Colonic mucosa (tissue), 4 donors: ENCODE measurements at places on chromosomes 11 and 22. TPM values are rescaled to one million over a fixed set of nuclear protein-coding genes. Genes with fewer than 3 reads are reported as not detected.

- DNase-seq: no peak
Observed at GRCh38 chr11:114553642-114554041, 6.0 kb downstream of the NXPE1 start.

GRCh38 chr11:67656278-67656922 is 5.9 kb upstream of the ACY3 start:
- no peak for DNase-seq

OR4C5 gene
- not detected for total RNA-seq

DNA sequence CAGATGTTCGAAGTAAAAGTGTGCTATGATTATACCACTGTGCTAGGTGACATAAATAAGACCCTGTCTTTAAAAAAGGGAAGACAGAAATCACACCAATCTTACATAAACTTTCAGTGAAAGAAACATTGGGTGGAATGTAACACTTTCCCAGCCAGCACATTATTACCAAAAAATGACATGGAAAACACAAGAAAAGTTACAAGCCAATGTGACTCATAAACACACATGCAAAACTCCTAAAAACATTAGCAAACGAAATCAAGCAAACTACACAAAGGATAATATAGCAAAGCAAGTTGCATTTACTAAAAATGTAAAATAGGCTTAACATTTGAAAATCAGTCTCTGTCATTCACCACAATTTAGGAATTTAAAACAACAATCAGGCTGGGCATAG is 47.0 kb downstream of the SBF2 start:
- no peak for DNase-seq

GRCh38 chr22:32037236-32037635 is 5.8 kb upstream of the SLC5A1 start:
- DNase-seq: no peak

KCNK7 gene
- 0.69 TPM for total RNA-seq

DNA sequence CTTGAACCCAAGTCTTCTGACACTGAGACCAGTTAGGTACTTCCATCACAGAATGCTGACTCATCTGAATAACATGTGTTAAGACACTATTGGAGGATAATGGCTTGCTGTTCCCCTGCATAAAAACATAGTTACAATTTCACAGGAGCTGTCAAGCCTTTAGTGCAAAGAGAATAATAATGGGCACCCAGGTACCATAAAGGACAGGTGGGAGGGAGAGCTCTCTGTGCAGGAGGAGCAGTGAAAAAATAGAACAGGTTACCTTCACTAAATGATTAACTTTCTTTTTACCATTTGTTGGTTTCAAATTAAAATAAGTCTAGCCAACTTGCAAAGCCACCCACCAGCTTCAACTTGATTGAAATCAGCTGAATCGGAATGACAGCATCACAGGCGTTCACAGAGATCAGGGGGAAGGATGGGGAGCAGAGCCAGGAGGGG is 173.2 kb downstream of the DSCAML1 start:
- no peak for DNase-seq

MRGPRE gene
- not detected for total RNA-seq
